ENCODE measurements at places on chromosomes 1 and 21.
A peak's percentile ranks its signal among the peaks of the same experiment; 100 is the strongest.

GRCh38 chr21:37249112-37249904 lies 17.8 kb downstream of the VPS26C start:
- DNase-seq = no peak

DNA sequence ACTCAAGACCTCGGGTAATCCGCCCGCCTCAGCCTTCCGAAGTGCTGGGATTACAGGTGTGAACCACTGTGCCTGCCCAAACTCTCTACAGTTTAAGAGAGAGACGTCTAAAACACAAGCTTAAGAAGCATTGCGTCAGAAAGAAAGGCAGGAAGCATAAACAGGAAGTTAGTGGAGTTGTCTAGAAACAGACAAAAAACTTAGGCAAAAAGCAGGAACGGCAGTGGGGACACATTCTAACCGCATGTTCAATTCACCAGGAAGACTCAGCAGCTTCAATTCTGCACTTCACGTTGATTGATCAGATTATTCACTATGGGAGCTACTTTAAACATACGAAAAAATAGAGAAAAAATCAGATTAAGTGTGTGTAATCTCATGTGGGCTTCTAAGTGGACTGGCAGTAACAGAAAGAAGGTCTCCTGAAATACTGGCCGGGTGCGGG lies 7.4 kb downstream of the CFAP74 start:
- DNase-seq = no peak

- DNase-seq = peak; percentile 89
Measured at GRCh38 chr1:160205242-160206035, at the start of gene PEA15. Gene PEA15 (plus strand): TSS chr1:160205384. CDS start chr1:160211545, 6,161 bp downstream.

DNA sequence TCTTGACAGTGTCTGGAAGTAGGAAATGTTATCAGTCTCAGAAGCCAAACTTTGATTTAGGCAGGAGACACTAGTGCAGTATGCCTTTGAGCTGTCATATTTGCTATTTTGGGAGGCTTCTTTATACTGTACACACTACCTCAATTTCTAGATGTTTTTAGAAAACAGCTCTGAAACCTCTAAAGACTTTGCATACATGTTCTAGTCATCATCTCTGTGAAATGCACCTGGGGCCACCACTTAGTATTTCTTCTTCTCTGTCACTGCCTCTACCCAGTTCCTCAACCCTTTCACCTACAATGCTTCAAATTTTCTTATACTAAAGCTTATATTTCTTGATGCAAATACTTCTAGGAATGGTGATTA lies 29.1 kb upstream of the PLA2G4A start:
- DNase-seq = no peak

DNA sequence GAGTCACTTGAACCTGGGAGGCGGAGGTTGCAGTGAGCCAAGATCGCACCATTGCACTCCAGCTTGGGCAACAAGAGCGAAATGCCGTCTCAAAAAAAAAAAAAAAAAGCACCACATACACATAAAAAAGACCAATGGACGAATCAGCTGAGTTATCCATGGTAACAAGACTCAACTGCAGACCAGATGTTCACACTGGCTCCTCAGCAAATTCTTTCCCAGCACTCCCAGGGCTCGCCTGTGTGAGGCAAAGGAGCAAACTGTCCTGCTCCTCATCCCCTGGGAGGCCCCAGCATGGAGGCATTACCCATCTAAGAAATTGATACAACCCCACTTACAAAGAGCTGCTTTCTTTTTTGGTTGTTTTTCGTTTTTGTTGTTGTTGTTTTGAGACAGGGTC lies 3.1 kb downstream of the TMEM234 start:
- no peak for DNase-seq

DNA sequence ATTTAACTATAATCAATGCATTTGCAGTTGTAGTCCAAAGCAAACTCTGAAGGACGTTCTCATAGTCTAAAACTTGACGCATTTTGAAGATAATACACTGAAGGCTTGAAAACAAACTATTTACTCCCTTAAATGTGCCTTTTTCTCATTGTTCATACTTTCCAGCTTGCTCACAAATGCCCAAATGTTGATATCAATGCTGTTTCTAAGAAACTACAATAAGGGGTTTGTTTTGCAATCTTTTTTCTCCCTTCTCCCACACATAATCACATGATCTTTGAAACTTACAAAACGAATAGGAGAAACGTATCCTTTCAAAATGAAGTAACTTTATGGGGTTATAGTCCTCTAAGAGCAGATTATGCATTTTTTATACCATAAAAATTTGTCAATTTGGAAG lies 508.7 kb downstream of the DPYD start:
- DNase-seq = no peak

DNA sequence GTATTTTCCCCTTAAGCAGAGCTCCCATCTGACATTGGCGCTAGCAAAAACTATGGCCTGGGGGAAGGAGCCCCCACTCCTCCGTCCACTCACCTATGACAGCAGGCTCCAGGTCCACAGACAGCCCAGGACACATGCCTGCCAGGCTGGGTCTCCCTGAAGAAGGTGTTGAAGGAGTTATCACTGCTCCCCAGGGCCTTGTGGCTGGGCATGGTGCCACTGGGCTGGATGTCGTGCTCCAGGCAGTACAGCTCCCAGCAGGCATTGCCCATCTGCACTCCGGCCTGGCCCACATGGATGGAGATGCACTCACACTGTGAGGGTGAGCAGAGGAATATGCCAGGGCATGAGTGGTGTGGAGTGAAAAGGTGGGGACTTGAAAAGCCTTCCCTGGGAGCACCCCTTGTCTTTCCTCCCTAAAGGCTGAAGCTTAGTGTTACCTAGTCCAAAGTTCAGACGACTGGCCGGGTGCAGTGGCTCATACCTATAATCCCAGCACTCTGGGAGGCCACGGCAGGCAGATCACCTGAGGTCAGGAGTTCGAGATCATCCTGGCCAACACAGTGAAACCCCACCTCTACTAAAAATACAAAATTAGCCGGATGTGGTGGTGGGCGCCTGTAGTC lies 30.0 kb downstream of the RABIF start:
- DNase-seq = no peak

- no peak for DNase-seq
Measured at GRCh38 chr21:32328595-32328994, 29.9 kb downstream of the MRAP start.

DNA sequence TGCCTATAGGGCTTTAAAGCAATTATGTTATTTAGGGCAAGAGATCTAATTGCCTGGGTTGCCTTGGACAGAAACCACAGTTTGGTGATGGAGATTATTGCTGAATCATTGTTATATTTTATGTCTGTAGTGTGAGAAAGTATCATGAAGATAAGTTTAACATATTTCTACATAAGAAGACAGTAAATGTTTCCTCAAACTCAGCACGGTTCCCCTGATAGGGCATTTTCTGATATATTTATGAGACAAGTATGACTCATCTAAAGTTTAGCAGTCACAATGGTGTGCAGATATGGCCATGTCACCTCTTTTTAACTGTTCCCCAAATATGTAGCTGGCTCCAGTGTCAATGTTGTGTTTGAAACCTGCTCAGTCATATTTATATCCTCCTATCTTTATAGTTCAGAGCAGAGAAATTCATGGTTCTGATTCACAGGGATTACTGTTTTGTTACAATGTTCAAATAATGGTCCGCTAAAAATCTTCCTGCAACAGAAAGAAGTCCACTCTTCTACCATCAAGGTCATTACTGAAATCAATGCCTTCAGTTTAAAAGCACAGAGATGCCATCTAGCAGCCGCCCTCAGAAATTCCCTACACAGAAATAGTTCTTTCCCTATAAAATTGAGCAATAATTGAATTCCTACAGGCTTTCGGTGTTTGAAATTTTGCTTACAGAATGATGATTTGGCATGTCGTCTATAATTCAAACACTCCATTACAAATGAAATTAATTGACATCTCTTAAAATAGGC lies 3.7 kb downstream of the OLFM3 start:
- DNase-seq = no peak

GRCh38 chr1:217626321-217626720 lies 4.6 kb downstream of the GPATCH2 start:
- DNase-seq = no peak

DNA sequence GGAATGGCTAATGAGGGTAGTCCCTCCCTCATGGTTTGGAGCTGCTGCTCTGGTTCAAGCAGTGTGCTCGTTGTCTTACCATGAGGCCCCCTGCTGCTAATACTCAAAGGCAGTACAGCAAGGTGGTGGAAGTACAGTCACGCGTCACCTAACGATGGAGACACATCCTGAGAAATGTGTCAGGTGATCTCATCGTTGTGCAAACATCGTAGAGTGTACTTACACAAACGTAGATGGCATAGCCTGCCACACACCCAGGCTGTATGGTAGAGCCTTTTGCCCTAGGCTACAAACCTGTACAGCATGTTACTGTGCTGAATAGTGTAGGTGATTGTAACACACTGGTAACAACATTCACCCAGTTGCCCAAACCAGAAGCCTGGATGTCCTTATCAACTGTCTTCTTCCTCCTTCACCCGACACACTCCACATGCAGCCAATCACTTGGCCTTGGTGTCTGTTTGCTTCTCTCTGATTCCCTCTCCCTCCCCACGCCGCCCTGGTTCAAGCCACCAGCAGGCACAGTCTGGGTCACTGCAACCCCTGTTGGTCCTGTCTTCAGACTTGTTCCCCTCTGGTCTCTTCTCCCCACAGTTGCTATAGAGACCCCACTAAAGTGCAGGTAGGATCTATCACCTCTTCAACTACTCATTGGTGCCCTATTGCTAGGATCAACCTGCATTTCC lies 6.0 kb upstream of the KCNA2 start:
- no peak for DNase-seq

DNA sequence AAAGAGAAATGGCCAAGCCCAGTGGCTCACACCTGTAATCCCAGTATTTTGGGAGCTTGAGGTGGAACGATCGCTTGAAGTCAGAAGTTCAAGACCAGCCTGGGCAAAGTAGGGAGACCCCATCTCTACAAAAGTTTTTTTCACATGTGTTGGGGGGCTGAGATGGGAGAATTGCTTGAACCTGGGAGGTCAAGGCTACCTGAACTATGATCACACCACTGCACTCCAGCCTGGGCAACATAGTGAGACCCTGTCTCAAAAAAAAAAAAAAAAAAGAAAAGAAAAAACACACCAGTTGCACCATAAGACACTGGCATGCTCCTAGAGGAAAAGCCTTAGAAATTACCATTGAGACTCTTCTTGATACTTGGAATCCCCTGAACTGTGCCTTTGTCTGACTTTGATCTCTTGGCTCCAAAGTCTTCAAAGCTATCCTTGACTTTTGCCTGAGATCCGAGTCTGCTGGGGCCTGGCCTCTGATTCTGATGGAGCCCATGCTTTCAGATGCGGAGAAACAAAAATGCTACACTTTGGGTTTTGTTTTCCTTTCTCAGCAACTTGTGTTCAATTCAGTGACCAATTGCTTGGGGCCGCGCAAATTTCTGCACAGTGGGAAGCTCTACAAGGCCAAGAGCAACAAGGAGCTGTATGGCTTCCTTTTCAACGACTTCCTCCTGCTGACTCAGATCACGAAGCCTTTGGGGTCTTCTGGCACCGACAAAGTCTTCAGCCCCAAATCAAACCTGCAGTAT lies 33.7 kb downstream of the ATP5PO start:
- no peak for DNase-seq

- DNase-seq = no peak
Measured at GRCh38 chr1:202046227-202046626, 35.8 kb downstream of the ELF3 start.

GRCh38 chr1:166172106-166172505 lies 5.3 kb upstream of the FAM78B start:
- no peak for DNase-seq

DNA sequence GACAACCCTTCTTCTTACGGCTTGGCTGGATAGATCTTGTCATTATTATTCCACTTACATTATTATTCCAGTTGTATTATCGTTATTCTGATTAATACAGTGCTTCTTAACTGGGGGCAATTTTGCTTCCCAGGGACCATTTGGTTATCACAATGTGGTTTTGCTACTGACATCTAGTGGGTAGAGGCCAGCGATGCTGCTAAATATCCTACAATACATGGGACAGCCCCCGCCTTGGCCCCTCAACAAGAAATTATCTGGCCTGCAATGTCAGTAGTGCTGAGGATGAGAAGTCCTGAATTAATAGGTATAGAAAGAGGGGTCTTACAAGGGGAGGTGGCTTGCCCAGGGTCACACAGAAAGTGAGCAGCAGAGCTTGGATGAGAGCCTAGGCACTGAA lies 105.6 kb downstream of the PTPRU start:
- DNase-seq = no peak

DNA sequence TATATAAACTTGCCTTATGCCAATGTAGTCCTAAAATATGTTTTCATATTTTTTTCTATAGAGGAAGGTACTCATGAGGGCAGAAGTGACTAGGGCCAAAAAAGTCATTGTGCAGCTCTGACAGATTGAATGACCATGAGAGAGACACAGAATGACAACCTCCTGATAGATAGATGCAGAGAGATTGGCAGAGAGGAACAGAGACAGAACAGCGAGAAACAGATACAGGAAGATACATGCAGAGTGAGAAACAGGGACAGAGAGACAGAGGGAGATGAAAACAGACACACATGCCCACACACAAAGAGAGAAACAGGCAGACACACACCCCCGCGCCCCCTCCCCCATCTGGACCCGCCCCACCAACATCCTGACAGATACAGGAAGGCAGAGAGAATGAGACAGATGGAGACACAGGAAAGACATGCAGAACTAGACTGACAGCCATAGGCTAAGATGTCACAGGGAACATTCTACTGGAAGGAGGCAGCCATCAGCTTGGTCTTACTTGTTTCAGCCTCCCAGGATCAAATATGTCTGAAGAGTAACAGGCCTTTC lies 211.1 kb downstream of the ST6GALNAC3 start:
- no peak for DNase-seq

DNA sequence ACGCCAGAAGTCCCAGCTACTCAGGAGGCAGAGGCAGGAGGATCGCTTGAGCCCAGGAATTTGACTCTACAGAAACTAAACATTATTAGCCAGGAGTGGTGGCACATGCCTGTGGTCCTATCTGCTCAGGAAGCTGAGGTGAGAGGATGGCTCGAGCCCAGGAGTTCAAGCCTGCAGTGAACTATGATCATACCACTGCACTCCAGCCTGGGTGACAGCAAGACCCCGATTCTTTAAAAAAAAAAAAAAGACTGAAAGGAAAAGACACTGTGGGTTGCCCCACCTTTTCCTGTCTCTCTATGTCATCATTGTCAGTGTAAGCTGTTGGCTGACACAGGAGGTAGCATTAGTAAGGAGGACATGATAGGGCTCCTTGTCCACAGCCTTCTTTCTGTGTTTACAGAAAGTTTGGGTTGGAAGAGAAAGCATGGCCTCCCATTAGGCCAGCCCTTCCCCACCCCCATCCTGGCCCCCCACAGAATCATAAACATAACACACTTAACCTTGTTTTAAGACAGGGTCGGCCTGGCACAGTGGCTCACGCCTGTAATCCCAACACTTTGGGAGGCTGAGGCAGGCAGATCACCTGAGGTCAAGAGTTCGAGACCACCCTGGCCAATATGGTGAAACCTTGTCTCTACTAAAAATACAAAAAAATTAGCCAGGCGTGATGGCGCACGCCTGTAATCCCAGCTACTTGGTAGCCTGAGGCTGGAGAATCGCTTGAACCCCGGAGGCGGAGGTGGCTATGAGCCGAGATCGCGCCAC lies 20.6 kb upstream of the RCAN3 start:
- DNase-seq = no peak

GRCh38 chr1:227131193-227131592 lies 187.1 kb downstream of the CDC42BPA start:
- DNase-seq = no peak

GRCh38 chr1:153032677-153033308 lies 1.8 kb downstream of the SPRR1B start:
- DNase-seq = no peak

Measured in GM10248 (cell line).